ENCODE measurements at places on chromosomes 12 and 14.

- no peak for DNase-seq
These were observed 3.8 kb upstream of the INHBE start for GRCh38 chr12:57451233-57451778.

GRCh38 chr12:80196419-80196818, 97.1 kb downstream of the OTOGL start:
- no peak for DNase-seq

GRCh38 chr14:51926449-51926848, 62.9 kb upstream of the RTRAF start:
- DNase-seq = no peak

- DNase-seq = no peak
These were observed 1.5 kb upstream of the SDR9C7 start for GRCh38 chr12:56935752-56936151.

DNA sequence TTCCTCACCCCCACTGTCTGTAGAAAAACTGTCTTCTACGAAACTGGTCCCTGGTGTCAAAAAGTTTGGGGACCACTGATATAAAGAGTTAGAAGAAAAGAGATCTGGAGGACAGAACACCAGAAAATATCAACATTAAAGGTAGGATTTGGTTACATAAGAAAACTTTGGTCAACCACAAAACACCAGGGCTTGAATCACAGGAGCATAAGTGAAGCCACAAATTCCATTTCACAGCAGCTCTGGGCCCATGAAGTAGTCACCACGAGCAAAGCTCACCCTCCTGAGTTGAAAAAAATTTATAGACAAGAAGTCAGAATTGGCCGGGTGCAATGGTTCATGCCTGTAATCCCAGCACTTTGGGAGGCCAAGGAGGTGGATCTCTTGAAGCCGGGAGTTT, 19.4 kb downstream of the RALGAPA1 start:
- DNase-seq = no peak

DNA sequence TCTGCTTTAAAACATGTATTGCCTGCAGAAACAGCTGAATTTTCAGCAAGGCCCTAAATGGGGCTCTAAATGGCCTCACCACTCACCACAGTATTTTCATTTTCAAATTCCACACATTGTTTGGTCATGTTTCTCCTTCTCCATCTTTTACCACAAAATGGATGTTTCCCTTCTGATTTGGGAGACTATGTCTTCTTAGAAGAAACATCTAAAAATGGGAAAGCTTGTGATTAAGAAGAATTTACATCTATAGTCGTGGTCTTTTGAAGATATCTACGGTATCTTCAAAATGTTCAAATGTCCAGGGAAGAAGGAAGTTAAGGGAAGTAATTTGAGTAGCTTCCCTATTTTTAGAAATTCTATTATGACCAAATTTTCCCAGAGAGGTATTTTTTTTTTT, 20.7 kb upstream of the TUBA1C start:
- DNase-seq = no peak

DNA sequence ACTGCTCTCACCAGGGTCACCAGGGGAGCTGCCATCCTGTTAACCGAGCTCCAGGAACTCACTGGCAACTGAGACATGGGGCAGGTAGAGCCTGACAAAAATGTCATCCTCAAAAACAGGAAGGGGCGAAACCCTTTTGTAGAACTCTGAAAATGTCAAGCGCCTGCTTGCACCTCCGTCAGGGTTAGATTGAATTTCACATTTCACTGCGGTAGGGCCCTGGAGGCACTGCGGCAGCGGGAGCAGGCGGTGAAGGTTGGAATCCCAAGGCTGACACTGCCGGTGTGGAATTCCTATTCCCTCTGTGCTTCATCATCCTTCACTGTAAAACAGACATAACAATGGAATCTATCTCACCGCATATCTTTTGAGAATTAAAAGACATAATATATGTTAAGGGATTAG, 142.8 kb upstream of the TMCC3 start:
- no peak for DNase-seq

GRCh38 chr14:61329478-61330051, 8.2 kb downstream of the PRKCH start:
- DNase-seq = no peak

- no peak for DNase-seq
These were observed 18.8 kb upstream of the VWF start for GRCh38 chr12:6143303-6143675.

DNA sequence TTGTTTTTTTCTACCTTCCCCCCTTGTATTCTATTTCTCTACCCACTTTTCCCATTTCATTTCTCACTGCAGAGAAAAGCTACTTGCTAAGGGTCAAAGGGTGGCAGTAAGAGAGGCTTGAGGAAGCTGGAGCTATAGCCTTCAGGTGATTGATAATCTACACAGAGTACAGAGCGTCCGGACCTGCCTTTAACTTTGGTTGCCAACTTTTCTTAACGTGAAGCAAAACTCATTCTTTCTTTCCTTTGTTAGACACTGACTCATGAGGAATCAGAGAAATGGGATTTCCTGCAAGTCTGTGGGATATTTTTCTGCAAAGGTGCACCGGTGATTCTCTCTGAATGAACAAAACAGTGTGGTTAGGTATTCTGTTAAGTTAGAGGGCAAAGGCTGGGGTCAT, 133.3 kb downstream of the RMST start:
- DNase-seq = no peak

DNA sequence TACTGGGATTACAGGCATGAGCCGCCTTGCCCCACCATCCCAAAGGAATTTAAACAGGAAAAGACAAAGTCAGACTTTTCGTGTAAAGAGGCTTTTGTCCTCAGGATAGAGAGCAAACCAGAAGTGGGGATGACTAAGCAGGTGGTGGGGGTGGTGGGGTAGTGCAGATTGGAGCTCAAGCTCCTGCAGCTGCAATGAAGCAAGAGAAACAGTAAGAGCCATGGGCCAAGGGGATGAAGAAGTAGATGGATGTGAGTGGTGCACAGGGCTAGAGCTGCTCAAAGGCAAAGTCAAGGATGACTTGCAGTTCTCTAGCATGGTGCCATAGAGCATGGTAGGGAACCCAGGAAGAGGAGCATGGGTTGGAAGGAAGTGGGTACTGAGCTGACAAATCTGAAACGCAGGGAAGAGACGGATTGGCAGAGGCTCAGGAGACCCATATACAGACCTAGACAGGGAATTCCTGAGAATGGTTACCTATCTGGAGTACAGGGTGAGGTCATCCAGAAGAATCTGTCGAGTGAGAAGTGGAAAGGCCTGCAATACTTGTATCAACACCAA, 11.4 kb upstream of the RNF34 start:
- DNase-seq = no peak

GRCh38 chr14:105541218-105541875, 15.0 kb downstream of the TMEM121 start:
- DNase-seq = no peak

All from T47D (cell line).